ENCODE measurements at places on chromosomes 7 and 10. TPM values are rescaled to one million over a fixed set of nuclear protein-coding genes. Genes with fewer than 3 reads are reported as not detected.

Gene DENND2A
- not detected for total RNA-seq

Gene SLC26A4
- total RNA-seq, result not detected

DNA sequence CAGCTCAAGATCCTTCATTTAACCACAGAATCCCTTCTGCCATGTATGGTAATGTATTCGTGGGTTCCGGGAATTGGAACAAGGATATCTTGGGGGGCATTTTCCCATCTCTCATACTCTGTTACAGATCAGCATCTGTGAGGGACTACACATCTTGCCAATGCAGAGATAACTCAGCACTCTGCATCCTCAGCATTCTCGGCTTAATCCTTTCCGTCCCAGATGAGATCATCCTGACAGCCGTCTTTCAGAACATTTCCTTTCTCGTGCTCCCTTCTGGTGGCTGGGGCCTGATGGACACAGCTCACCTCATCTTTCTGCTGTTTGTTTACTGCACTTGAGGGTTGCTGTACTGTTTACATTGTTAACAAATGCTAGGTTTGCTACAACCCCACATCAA, 25.3 kb downstream of the FKBP6 start:
- DNase-seq, result no peak

DNA sequence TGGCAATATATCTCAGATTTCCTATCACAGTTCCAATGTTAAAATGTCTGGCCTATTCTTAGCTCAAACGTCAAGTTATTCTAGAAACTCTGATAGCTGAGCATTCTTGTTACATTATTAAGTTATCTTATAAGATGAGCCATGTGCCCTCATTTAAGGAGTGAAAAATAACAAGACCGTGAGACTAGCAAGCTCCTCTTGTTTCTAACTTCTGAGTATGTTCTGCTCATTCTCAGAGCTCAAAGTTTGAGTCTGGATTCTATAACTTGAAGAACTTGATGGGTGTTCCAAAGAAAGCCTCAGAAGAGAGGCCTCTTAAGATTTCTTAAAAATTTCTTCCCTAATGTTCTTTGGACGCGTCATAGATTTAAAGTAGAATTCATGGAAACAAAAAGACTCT, 215.2 kb downstream of the HTR7 start:
- no peak for DNase-seq

GRCh38 chr10:107437921-107438320, 273.4 kb upstream of the SORCS1 start:
- DNase-seq, result no peak

GRCh38 chr7:15602236-15602635, 40.4 kb upstream of the AGMO start:
- no peak for DNase-seq

GRCh38 chr10:5628451-5629302, 37.7 kb downstream of the ASB13 start:
- no peak for DNase-seq

- DNase-seq, result no peak
Measured at GRCh38 chr10:47115322-47115721, 184.7 kb upstream of the GDF10 start.

GRCh38 chr10:56360967-56361612, at the start of gene ZWINT:
Gene ZWINT, minus strand, starts transcription at chr10:56361259. Its CDS starts 23 bp downstream, at chr10:56361236.
- DNase-seq, result peak; percentile 96

DNA sequence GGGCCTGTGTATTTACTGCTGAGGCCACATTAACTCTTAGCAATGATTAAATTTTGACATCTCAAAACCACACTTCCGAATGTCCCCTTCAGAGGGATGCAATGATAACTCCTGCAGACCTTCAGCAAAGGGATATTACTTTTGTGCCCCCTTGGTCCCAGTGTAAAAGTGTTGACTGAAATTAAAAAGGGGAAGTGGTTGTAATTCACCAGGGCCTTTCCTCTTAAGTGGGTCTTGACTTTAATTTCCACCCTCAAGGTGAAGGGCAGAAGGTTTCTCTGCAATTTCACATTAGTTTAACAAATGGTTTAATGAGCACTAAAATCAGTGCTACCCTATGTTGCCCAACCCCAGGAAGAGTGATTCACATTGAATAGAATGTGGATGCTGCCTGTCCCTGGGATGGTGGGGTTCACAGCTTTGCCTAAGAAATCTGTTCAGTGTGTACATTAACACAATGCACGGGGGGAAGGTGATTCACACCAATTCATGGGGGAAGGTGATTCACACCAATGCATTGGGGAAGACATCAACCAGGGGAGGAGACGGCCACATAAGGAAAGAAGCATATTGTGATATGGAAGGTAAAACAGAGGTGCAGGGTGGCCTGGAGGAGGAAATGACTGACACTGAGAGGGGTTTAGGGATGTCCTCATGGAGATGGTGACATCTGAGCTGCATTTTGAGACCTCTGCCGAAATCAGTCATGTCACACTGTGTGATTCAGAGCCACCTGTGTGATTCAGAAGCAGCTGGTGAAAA, 19.4 kb upstream of the TNS3 start:
- DNase-seq, result peak; percentile 43

DNA sequence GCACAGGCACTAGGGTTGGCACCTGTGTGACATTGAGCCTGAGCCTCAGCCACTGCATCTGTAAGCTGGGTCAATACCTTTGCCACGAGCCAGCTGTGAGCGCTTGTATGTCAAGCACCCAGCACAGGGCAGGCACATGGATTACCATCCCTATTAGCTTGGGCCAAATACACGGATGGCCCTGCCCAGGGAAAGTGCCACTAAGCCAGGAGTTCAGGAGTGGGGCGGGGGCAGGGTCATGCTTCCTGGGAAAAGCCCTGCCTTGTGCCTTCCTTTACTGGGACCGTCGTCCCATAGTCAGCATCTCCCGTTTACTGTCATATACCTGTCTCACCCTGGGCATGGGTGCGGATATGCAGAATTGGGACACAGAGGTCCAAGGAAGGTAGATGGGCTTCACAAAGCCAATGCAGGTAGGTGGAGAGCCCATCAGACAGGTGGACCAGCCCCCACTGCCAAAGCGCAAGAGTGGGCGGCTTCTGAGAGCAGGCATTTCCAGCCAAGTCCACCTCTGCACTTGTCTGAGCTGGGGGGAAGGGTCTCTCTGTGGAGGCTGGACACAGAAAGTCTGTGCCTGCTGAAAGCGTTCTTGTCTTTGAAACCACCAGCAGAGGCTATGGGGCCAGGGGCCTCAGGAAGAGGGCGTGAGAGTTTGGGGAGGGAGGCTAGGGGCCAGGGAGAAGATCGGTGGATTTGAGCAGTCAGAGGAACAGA, 72.6 kb downstream of the VWA2 start:
- DNase-seq, result no peak

- no peak for DNase-seq
Measured at GRCh38 chr7:71485586-71485985, 353.6 kb downstream of the GALNT17 start.

DNA sequence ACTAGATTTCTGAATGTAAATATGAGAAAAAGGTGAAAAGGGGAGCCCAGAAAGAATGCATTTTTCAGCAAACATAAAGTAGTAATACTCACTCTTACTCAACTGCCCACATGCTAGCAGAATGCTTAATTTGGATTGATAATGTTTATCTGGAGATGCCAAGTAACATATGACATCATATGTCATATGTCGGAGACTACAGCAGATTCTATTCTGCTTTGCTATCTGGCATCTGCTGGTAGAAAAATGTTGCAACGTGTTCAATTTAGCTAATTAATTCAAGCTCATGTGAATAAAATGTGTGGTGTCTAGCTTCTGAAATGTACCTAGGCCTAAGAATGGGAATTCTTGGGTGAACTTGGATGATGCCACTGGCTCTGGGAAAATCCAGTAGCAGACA, 4.5 kb downstream of the BBIP1 start:
- no peak for DNase-seq

GRCh38 chr7:4799508-4800268, 24.3 kb downstream of the AP5Z1 start:
- no peak for DNase-seq

- DNase-seq, result no peak
Measured at GRCh38 chr7:3011211-3011852, 32.3 kb downstream of the CARD11 start.

Data from HT-29 (cell line).